ENCODE measurements at places on chromosomes 1 and 21. TPM values are rescaled to one million over a fixed set of nuclear protein-coding genes. Genes with fewer than 3 reads are reported as not detected.

The B3GALT5 gene
- not detected for total RNA-seq

The RAB3B gene
- 0.26 TPM for total RNA-seq

The RBBP5 gene
- 14.6 TPM for total RNA-seq

The GIPC2 gene
- total RNA-seq = 0.50 TPM

DNA sequence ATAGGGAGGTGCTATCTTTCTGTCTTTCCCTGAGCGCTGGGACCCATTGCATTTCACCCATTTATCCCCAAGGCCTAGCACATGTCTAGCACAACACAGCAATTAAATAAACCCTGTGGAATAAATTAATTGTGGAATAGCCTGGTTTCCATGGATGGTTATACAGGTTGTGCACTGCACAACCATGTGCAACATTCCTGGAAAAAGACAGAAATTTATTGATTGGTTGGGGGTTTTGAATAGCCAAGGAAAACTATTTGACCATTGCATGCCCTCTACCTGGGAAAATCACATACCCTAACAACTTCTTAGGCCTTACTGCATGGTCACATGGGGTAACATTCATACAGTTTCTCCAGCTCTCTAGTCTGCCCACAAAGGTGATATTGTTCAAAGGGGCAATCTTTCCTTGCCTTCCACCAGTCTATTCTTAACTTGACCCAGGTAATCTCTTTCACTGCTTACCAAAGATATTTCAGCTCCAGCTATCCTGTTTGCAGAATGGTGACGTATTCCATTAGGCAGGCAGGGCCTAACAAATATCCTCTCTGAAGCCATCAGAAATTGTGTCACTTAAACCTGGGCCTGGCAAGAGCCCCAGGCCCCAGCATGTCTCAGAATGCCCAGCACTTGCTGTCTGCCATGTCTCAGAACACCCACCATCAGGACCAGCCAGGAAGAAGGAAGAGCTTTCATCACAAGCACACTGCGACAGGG is 157.9 kb upstream of the RAB4A start:
- H3K4me1 ChIP-seq = no peaks in the 10 kb centered on the region
- H3K27me3 ChIP-seq = no peaks in the 10 kb centered on the region
- no peak overlapping the region for H3K4me3 ChIP-seq
- no peaks in the 10 kb centered on the region for H3K36me3 ChIP-seq
- no peak for ATAC-seq
- no peak overlapping the region for H3K27ac ChIP-seq

DNA sequence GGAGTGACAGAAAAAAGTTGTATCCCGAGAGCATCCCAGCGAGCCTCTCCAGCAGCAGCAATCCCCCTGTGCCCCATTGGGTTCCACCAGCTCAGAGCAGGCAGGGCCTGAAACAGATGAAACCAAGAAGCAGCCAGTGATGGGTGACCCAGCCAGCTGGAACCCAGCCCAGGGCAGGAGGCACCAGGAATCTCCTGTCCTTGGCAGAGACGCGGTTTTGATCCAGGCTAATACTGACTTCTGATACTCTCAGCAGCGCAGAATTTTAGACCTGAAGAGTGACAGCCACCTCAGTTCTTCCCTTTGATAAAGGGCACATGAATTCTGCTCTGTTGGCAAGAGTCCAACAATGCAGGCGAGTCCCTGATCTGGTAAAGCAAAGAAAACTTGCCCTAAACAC is 11.4 kb upstream of the OLIG1 start:
- ATAC-seq = no peak
- peaks cover 5% of the 10 kb centered on the region for H3K4me1 ChIP-seq
- no peak overlapping the region for H3K27ac ChIP-seq

DNA sequence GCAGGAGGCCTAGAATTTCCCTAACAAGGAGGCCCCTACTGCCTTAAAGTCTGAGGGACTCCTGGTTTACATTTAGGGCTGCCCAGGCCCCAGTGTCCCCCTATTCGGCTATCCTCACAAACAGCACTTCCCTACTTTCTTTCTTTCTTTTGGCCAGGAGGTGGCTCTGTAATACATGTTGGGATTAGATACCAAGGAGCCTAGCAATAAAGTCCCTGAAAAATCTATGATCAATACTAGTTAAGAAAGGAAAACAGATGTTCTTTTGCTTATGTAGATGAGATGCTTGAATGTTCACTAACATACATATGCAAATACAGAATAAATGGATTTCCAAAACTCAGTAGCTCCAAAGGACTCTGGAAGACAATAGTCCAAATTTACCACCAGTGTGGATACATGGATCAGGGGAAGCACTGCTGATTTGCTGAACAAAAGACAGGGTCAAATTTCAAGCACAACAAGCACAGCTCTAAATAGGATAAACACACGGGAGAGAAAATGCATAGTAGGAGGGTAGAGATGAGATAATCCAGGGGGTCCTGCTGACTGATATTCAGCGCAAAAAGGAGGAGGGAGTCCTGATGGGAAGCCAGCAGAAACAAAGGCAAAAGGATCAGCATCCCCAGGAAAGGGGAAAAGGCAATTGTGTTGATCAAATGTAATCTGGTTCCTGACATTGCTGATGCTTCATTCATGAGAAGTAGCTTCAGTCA is 240.0 kb downstream of the NUF2 start:
- H3K27ac ChIP-seq = no peak overlapping the region
- H3K27me3 ChIP-seq = no peaks in the 10 kb centered on the region
- H3K4me3 ChIP-seq = no peak overlapping the region
- H3K4me1 ChIP-seq = no peaks in the 10 kb centered on the region
- H3K36me3 ChIP-seq = no peaks in the 10 kb centered on the region

DNA sequence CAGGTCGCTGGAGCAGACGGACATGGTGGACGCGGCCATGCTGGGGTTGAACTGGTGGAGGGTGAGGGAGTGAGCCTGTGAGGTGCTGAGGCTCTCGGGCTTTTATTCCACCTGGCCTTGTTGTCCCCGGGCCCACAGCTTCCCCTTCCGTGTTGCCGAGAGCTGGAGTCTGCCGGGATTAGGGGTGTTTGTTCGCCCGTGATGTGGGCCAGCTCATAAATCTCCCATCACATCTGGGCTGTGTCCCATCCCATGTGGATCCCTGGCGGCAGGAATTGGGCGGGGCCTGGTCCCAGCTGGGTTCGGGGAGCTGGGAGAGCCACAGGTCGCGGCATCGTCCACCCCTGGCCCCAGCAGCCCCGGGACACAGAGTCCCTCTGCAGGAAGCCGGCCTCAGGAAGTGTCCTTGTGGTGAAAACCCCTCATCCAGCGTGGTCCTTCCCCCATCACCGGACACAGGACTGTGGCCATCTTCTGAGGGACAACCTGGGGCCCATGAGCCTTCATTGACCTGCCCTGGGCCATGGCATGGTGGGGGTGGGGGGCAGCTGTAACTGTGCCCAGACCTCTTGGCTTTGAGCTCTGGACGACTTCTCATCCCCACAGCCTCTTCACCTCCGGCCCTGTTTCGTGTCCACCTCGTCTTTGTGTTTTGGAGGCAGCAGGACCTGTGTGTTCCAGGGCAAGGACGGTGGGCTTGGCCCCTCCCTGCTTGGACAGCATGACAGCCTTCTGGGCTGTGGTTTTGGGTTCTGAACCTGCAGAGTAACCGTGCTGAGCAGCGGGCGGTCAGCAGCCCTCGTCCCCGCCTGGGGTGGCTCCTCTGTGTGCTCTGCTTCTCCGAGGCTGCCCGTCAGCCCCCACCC is at the start of gene KRTAP10-6:
KRTAP10-6 (minus strand) TSS at position 60 of the 866 bp plus-strand sequence; CDS start at position 39, 21 bp downstream.
- H3K36me3 ChIP-seq = no peaks in the 10 kb centered on the region
- H3K27me3 ChIP-seq = peaks cover 3% of the 10 kb centered on the region
- H3K4me1 ChIP-seq = no peaks in the 10 kb centered on the region
- H3K27ac ChIP-seq = no peak within 1 kb of the TSS

DNA sequence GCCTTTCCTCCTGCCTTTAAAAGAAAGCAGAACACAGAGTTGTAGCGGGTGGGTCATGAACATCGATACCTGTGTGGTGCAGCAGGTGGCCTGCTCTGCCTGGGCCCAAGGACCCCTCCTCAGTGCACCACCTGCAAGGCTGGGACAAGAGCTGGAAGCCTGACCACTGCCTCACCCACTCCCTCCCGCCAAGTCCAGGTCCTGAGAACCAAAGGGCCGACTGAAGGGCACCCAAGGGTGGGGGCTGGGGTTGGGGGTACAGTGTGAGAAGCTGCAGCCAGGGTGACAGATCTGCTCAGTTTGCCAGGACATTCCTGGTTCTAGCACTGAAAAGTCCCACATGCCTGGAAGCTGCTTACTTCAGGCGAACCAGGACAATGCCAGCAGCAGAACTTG is 36.1 kb downstream of the NTPCR start:
- peaks cover 18% of the 10 kb centered on the region for H3K36me3 ChIP-seq
- H3K4me1 ChIP-seq = no peaks in the 10 kb centered on the region
- ATAC-seq = no peak
- no peak overlapping the region for H3K27ac ChIP-seq
- no peaks in the 10 kb centered on the region for H3K27me3 ChIP-seq
